ENCODE measurements at places on chromosomes 4 and X.

DNA sequence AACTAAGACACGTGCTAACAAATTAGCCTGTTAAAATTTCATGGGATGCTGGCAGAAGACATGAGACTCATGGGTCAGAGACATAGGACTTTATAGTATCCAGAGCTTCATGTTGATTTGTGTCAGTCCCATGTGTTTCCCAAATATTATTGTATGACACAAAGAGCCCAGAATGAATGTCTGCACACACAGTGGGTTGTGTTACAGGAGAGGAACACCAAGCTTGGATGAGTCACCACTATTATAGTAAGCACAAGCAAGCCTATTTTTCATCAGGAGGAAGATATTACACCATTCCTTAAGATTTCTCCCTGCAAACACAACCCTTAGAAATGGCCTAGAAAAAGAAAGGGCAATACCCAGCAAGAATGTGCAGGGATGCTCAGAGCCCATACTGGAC, 15.4 kb downstream of the BBS12 start:
- DNase-seq: peak; percentile 78

- DNase-seq: no peak
These were observed 131.8 kb upstream of the S100G start for GRCh38 chrX:16518131-16518530.

DNA sequence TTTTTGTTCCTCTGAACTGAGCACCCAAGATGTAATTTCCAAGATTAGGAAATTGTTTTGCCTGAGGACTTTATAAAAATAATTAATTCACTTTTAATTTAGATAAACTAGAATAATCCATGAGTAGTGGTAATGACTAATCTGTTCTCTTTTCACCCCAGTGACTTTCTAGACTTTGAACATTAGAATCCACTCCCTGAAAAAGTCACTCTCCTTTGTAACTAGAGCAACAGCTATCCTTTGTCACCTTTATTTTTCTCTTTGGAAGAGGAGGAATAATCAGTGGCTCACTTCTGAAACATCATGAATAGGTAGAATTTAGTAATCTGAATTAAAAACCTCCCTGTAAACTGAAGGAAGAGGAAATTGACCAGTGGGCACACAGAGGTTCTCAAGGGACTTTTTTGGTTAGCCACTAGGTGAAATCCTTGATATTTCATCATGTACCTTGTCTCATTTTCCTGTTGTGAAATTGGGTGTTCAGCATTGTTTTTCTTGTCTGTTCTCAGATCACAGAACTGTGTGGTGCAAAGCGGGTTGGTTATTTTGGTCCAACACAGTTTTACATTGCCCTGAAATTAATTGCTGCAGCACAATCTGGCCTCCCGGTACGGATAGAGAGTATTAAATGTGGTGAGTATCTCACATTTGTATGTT, 59.4 kb downstream of the REPS2 start:
- DNase-seq: no peak

GRCh38 chr4:40350627-40351227, 15.6 kb downstream of the CHRNA9 start:
- no peak for DNase-seq

DNA sequence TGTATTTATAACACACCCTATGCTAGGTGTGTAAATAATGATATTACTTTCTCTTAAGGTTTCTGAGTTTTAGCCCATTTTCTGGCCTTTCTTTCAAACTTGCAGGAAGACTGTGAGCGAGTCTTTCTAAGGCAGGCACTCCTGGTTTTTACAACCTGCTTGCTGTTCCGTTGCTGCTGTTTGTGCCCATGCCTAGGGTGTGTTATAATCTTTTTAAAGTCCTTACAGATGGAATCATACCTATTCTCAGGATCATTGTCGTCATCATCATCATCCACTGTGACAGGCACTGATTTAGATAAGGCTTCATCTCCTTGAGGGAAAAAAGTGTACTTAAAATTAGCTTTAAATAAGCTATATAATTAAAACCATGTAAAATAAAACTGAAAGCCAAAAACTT, 110.0 kb downstream of the ATRX start:
- DNase-seq: no peak

- DNase-seq: peak; percentile 57
These were observed 24.4 kb downstream of the RTL5 start for GRCh38 chrX:72107320-72107719.

DNA sequence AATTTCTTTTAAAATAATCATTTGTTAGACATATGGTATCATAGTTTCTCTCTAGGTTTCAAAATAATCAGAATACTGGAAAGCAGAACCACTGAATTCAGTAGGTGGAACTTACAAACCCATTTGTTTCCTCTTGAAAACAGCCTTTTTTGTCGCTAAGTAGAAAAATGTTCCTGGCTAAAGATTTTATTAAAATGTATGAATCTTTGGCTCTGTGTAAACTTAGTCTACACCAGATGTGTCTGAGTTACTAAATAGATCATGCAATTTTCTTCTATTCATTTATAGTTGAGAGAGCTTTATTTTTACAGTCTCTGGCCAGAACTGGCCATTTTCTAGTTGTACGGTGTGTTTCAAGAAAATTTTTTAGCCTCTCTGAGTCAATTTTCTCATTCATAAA, 1.0 kb downstream of the CYSLTR1 start:
- DNase-seq: no peak

DNA sequence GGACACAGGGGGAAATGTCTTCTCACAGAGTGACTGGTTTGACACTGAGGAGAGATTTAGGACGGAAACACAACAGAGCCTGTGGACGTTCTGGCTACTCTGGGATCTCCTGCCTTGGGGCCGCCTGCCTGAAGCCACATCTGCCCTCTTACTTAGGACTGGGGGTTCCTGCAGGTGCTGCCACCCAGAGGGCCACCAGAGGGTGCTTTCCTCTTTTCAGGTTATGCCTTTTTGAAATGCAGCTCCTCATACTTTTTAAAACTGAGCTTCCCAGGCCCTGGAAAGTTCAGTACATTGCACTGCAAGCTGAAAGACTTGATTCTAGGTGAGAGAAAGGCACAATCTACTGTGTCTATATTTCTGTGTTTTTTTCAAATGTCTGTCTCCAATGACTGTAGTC, 92.2 kb upstream of the PGRMC2 start:
- peak; percentile 48 for DNase-seq

DNA sequence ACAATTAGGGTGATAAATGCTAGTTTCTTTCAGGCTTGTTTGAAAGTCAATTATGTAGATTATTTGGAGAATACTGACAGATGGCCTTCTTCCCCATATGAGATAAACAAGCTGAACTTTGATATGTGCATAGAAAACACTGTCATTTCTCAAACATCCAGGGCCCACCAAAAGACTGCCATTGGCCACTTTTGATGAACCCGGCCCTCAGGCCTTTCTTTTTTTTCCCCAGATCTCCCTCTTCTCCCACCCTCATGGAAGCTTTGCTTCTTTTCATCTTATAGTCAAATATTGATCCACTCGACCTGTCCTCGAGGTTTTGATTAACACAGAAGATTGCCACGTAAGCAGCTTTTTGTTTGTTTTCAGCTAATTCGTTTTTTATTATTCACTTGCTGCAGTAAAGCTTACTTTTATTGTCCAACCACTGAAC, 377.4 kb downstream of the SMARCA1 start:
- no peak for DNase-seq

GRCh38 chr4:10622728-10623127, 61.8 kb downstream of the CLNK start:
- no peak for DNase-seq

DNA sequence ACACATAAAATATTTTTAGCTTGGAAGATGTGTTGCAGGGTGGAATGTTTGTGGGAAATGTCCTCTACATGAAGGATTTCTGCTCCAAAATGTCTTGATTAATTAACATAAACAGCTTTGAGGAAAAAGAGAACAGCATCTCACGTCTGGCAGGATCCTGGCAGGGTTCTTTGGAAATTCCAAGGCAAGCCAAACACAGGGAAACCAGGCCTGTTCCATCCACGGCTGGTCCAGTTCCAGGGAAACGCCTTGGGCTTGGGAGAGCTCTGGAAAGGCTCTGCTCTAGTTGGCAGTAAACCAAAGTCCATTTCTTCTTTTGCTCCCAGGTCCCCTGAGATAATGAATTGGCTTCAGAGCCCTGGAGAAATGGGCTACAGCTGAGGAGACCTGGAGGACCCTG, 42.4 kb upstream of the GAB1 start:
- peak; percentile 82 for DNase-seq

DNA sequence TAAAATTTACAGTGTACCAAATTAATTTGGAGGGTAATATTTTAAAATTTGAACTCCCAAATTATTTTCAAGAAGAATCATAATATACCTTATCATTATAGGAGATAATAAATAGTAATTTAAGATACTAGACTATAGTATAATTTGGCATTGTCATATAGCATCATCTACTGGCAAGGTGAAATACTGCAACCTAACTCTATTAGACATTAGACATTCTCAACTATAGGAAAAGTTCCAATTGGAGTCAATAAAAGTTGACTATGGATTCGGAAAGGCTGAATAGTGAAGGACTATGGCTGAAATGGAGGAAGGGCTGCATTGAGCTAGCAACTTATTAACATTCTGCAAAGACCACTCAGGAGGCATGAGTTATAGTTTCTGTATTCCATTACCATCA, 113.0 kb downstream of the PRDM5 start:
- no peak for DNase-seq

DNA sequence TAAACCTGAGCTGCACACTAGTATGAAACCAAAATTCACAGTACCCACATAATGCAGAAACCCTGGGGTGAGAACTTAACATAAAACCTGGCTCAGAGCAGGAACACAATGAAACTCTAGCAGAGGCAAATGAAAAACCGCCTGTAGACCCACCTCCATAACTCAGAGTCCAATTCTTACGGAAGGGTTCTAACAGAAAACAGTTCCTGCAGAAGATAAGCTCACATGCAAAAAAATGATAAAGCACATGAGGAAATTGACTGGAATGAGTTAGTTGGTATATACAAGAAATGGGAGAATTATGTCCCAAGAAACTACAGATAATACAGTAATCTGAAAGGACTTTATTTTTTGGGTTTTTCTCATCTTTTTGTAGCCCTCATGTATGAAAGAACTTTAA, 14.7 kb downstream of the RTL9 start:
- DNase-seq: no peak

- DNase-seq: peak; percentile 51
These were observed 160.9 kb downstream of the CBR4 start for GRCh38 chr4:168849030-168849675.

GRCh38 chr4:184250795-184251669, 33.4 kb upstream of the ENPP6 start:
- DNase-seq: peak; percentile 54

DNA sequence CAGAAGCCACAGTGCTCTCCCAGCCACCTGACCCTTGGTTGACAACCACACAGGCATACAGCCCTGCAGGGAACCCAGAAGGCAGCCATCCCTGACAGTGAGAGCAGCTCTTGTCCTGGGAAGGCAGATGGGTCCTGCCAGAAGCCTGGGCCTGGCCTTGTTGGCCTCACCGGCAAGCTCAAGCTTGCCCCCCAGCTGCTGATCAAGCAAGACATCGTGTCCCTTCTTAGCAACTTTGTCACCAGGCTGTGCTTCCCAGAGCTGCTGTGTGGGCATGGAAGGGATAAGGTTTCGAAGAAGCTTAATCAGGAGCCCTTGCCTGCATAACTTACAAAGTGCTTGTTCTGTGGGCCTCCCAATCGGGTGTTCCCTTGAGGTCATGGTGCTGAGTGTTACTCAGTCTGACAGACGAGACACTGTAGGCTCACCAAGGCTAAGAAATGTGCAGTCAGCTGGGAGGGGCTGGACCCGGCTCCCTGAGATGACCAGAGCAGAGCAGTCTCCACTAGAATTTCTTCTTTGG, 6.8 kb upstream of the ABLIM2 start:
- DNase-seq: no peak

DNA sequence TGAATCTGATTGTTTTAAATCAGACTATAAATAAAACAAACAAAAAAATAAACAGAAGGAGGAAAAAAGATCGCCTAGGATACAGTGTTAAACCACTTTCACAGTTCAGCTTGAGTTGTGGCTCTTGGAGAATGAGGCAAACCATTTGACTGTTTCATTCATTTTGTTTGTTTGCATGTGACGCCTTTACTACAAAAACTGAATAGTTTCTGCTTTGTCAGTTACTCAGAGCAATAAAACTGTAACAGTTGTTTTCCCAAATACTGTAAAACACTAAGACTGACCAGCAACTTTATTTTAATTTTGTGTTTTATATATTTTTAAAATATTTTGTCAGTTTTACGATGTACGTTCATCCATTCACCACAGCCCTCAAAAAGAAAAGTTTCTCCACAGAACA, 214.5 kb downstream of the FBXW7 start:
- no peak for DNase-seq

GRCh38 chr4:1369479-1370079, 22.6 kb downstream of the UVSSA start:
- no peak for DNase-seq

DNA sequence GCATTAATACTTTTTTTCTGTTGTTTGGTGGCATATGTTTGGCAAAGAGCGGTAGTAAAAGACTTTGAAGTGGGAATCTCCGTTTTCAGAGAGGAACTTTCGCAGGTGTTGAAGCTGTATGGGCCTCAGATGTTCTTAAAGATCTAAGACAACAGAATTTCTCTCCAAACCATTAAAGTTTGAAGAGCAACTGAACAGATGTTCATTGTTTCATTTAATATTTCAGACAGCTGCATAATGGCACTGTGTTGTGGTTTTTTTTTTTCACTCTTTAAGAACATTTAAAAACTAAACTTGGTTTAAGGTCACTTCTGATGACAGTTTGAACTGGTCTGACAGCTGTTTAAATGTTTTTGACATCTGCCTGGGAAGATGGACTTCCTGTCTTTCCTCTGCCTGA, 882.7 kb upstream of the PCDH10 start:
- no peak for DNase-seq

DNA sequence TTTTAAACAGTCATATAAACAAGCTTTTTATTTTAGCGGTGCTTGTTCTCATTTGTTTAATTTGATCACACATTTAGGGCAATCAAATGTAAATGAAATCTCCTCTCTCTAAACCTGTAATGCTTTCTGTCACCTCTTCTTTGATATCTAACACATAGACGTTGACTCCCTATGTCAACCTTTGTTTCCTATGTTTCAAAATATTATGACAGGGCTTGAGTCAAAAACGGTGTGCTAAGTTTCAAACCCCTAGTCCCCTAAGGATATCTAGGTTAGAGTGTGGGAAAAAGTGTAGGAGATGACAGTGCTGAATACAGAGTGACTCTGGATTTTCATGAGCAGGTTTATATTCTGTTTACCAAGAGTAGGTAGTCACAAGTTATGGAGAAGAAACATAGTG, 224.0 kb upstream of the CNKSR2 start:
- no peak for DNase-seq

DNA sequence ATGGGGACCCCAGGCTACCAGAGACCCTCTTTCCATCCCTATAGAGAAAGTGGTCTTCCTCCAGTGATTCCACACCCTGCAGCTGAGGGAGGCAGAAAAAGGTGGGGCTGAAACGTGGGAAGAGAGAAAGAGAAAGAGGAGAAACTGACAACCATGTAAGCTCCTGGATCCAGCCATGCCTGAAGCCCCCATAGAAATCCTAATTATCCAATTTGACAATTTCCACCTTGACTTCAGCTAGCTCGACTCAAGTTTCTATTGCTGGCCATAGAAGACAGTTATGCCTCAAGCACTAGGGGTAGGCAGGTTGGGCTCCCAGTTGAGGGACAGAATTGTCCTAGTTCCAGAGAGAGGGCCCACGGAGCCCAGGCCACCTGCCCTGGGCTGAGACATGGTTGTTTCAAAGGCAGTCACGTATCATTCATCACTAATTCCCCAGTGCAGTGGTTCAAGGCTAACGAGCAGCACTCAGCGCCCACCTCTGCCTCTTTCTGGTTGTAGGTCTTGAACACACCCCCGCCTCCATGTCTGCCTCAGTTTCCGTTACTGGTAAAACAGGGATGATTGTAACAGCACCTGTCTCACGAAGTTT, 39.8 kb upstream of the ASMTL start:
- no peak for DNase-seq

Data from fibroblast of skin of scalp (primary cell).